ENCODE measurements at places on chromosomes 5 and 9. TPM values are rescaled to one million over a fixed set of nuclear protein-coding genes. Genes with fewer than 3 reads are reported as not detected.
A peak's percentile ranks its signal among the peaks of the same experiment; 100 is the strongest.

DNA sequence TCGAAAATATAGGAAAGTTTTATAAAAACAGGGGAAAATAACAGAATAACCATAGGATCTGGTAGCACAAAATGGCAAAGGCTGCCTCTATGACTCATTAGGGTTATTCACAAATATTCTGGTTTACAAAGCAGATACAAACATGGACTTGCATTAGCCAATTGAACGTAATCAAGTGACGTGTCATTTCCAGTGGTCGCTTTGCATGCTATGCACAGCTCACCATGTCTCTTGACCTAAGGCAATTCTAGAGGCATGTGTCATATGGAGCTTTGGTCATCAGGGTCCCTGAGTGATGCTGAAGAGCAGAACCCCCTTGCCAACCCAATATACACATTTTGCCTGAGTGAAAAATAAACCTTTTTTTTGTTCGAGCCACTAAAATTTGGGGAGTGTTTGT lies 158.8 kb downstream of the TMEM161B start:
- no peak for DNase-seq

GRCh38 chr5:35345222-35345621 lies 114.9 kb upstream of the PRLR start:
- DNase-seq = no peak

- no peak for DNase-seq
These were observed 57.1 kb downstream of the GALNT12 start for GRCh38 chr9:98864281-98865174.

The CBY3 gene
- 0.44 TPM for total RNA-seq

DNA sequence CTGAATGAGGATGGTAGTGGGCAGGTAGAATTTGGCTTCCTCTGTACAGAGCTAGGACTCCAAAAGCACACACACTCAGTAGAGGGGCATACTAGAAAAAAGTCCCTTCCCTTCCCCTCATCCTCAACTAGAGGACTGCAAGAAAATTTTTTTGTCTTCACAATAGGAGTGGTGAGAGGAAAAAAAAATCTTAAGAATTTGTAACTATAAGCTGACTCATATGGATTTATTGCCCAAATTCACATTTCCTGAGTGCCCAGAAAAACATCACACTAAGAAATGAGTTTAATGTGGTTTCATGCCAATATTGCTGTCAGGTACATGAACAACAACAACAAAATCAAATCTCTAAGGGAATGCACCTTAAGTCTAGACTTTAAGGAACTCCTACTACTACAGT lies 43.7 kb downstream of the RANBP6 start:
- DNase-seq = no peak

The TAF11L5 gene
- not detected for total RNA-seq

GRCh38 chr9:36217256-36217968 lies 26.7 kb downstream of the CLTA start:
- DNase-seq = no peak

The SET gene
- 1,235 TPM for total RNA-seq

The SPAAR gene
- 0.07 TPM for total RNA-seq

DNA sequence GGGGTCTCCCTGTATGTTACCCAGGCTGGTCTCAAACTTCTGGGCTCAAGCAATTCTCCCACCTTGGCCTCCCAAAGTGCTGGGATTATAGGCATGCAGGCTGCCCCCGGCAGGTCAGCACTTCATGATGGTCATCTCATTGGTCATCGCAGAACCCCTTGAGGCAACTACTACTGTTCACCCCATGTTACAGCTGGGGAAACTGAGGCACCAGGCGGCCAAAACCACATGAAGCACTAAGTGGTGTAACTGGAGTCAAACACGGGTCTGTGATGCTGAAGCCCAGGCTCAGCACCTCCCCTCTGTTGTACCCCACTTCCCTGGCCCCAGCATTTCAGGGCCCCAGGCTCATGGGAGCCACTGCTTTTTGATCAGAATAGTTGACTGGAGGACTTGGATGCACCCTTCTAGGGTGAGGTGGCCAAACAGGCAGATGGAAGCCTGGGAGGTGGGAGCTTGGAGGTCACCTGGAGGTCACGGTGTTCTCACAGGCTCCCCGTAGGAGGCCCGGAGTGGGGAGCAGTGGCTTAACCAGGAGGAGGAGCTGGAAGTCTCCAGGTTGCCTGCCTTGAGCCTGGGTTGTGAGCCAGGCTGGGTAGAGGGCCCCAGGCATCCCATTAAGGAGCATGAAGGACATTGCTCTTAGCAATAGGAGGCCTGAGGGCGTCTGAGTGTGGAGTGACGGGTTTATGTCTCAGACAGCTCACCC lies 57.3 kb upstream of the RPL26L1 start:
- DNase-seq = no peak

DNA sequence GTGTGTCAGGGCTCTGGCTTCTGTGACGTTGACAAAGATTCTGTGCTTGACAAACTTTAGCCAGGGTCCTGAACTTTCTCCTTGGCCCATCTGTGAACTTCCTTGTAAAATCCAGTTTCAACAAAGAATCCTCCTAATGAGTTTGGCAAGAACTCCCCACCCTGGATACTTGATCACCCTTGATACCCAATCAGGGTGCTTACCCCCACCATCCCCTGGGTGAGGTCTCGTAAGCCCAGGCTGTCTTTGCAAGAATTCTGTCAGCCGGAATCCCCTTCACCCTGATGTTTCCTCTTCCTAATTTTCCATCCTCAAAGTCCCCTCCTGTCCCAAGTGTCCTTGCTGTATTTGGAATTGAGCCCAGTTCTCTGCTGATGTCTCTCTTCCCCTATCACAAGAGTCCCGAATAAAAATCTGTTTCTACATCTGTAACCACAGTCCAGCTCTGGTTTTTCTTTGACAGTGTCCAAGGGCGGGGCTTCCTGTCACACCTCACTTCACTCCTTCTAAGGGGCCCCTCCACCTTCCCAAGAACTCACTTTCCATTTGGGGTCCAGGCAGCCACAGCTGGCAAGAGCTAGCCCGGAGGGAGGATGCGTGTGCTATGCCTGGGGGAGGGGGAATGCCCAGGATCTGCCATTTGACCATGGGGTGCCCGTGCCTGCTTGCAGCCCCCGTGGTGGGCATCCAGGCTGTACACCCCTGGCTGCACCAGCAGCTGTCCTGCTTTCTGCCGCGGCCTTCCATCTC lies 2.7 kb upstream of the CARD19 start:
- DNase-seq = no peak

The ANKRD34B gene
- 0.03 TPM for total RNA-seq

DNA sequence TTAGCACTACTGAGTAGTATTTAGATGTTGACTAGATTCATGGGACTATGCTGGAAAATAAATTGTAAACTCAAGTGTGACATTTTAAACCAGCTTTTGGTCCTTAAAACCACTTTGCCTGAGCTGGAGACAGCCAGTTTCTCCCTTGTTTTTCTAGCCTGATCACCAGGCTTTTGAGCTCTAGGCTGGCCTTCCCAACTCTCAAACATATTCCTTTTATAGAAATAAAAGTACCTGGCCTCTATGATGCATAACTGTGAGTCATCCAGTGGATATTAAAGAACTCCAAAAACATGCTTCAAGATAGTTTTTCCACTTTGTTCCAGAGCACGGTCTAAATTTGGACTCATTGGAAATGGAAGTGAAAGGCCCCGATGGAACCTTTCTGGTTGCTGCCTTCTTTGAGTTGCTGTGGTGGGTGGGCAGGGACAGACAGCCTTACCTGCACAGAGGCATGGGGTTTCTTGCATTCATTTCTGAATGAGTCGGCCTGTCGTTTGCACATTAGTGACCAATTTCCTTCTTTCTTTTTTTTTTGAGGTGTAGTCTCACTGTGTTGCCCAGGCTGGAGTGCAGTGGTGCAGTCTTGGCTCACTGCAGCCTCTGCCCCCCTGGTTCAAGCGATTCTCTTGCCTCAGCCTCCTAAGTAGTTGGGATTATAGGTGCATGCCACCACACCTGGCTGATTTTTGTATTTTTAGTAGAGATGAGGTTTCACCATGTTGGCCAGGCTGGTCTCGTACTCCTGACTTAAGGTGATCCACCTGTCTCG lies 43.1 kb downstream of the TRIO start:
- DNase-seq = no peak

GRCh38 chr5:15031180-15031579 lies 159.6 kb upstream of the ANKH start:
- no peak for DNase-seq

DNA sequence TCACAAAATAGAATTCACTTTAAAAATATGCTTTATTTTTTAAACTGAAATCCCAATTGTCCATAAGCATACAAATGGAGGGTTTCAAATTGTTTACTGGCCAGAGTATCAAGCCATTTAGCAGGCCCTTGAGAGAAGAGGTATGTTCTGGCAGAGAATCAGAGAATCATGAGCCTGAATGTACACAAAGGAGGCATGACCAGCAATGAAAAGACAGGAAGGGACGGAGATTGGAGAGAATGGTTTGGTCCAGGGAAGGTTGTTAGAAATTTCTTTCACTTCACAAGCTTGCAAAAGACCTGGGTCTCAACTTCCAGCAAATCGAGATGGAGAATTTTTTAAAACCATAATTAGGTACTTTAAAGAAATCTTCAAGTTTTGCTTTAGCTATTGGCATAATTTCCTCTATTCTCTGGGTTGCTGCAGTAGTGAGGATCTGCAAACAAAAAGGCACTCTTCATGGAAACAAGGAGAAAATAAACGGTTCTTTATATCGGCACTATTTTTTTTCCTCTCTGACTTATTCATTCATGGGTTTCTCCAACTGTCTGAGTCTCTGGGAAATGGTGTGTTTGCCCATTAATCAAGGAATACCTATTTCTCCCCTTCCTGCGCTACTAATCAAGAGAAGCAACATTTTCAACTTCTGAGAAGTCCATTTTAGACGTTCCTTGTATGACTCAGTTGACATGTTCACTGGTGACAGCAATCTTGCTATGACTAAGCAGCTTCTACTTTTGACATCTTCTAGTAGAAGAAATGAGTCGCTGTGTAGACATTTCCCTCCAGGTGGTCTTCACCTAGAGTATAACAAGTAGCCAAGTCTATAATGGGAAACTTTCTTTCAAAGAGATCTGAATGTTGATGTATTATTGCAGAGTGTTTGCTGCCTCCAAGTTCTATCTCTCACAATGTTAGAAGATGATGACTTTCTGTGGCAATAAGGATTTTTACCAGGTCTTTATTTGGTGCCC lies 23.1 kb upstream of the ERCC6L2 start:
- no peak for DNase-seq

- no peak for DNase-seq
These were observed 19.8 kb upstream of the MTX3 start for GRCh38 chr5:80010754-80011392.

- DNase-seq = no peak
These were observed 17.5 kb downstream of the CXCL14 start for GRCh38 chr5:135561266-135561665.

DNA sequence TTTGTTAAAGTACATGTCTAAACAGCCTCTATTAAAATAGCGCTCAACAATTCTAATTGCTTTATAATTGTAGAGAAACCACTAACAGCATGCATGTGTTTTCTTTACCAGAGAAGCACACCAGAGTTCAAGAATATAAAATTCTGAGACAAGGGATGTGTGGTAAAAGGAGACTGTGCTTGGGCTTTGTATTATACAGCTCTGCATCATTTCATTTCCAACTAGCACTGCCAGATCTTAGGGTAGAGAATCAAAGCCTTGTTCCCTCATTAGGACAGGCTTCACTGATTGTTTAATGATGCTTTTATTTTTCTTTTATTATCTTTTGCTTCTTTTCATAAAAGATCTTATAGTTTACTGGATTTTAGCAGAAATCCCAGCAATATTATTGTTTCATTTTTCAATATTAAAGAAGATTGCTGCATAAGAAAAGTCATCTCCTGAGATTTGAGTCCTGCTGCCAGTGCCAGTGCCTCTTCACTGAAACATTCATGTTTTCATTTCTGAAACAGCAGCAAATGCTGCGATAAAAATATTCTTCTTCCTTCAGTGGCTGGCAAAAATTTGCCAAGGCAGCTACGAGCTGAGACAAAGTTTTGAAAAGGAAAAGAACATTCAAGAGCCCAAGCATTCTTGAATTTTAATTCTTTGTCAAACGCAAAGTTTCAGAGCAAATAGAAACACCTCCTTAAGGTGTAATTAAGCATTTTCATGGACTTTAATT lies 491.0 kb upstream of the PIK3R1 start:
- DNase-seq = no peak

- DNase-seq = peak; percentile 98
These were observed at the start of gene ADGRD2 for GRCh38 chr9:124450241-124450924. TSS of gene ADGRD2 (plus strand) at chr9:124450451. CDS start at chr9:124451667, 1,216 bp downstream.

DNA sequence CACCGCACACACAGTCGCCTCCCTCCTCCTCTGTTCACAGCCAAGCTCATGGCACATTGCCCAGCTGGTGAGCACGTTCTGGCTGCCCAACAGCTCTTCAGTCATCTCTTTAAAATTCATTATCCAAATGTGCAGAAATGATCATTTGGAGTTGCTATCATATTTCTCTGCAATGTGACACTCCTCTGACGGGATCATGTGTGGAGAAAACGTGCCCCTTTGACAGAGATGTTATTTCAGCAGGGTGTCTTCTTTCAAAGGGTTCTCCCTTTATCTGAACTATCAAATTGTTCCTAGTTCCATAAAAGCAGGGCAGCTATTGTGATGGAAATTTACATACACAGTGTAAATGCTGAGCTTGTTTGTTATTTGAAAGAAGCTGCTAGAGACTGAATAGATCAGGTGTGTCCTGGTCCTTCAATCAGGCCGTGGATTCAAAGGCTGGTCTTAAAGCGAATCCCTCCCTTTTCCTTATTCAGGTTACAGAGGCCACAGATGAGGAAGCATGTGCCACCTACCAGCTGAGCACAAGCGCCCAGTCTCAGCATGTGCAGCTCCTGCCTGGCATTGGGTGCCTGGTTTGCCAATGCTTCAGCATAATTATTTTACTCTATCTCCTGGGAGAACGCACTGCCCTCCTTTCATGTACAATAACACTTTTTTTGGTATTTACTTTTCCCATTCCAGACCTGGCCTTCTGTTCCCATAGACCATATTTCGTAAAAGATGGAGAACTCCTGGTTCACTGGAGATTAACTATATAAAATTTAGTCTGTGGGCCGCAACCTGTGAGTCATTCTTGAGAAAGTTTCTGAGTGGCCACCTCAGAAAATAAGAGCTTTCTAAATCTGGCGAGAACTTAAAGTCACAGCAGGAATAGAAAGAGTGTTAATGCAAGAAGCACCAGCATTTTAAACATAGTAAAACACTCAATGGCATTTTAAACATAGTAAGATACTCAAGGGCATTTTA lies 433.7 kb downstream of the ENC1 start:
- DNase-seq = peak; percentile 11
